ENCODE measurements at places on chromosomes 4 and X.
A peak's percentile ranks its signal among the peaks of the same experiment; 100 is the strongest.

DNA sequence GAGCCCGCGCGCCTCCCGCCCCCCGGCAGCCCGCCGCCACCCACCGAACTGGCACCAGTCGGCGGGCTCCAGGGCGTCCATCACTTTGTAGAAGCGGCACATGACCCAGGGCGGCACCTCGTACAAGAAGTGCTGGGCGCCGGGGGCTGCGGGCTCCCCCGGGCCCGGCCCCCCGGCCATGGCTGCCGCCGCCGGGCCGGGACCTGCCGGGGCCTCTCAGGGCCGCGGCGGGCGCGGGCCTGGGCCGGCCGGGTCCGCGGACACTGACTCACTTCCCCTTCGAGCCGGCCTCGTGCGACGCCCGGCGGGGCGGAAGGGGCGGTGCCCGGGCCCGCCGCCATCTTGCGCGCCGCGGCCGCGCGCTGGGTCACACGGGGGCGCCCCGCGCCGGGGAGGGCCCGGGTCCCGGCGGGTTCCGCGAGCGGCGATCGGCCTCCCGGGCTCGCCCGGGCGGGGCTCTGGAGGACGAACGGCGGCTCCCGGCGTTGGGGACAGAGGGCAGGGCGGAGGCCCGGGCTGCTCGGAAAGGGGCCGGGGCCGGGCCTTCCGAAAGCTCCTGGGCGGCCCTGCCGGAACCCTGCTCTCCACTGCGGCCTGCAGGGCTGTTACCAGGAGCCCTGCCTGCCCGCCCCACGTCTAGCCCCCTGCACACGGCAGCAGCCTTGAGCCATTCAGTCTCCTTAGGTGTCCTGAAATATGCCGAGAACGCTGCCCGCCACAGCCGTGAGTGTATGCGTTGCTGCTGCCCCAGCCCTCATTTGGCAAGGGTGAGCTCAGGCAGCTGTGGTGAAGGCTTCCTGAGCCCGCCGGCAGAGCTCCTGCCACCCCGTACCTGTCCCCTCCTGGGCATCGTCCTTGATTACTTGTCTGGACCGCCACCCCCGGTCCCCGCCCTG lies at the start of gene IRAK1:
IRAK1 (minus strand) TSS at position 270 of the 896 bp plus-strand sequence; CDS start at position 180, 90 bp downstream.
- peak; percentile 49 for DNase-seq

- no peak for DNase-seq
Measured at GRCh38 chrX:31333165-31333831, 261.5 kb upstream of the FTHL17 start.

GRCh38 chrX:120561634-120562568 lies 1.1 kb upstream of the CUL4B start:
- DNase-seq, result no peak

DNA sequence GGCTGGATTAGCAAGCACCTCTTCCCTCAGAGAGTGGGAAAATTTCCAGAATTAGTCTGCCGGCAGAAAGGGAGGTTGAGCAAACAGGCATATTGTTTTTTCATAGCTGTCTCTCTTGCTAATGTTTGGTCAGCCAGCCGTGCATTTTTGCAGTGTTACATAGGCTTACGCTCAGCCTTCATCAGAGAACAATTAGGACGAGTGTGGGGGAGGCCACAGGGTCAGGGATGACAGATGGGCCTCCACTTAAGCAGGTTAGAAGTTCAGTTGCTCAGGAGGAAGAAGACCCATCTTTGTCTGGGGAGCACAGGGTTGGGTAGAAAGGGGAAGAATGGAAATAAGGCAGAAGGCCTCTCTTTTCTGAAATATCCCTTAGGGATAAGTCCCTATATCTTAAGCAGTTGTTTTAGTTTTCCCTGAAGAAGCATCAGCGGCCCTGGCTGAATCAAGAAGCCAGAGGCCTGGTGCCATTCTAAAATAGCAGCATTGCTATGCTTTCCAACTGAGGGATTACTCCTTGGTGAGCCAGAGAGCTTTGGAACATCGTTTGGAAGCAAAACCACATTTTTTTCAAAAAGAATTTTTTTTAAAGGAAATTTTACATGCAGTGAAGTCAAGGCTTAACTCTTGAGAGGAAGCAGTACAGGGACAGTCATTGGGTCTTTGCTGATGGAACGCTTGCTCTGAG lies 118.8 kb downstream of the SMIM20 start:
- no peak for DNase-seq

- peak; percentile 43 for DNase-seq
Measured at GRCh38 chr4:129326571-129327460, 230.9 kb downstream of the C4orf33 start.

GRCh38 chr4:117907646-117908045 lies 126.6 kb upstream of the NDST3 start:
- DNase-seq, result no peak

All from NCI-H1930 (cell line).